ENCODE measurements at places on chromosomes 6 and 20.

DNA sequence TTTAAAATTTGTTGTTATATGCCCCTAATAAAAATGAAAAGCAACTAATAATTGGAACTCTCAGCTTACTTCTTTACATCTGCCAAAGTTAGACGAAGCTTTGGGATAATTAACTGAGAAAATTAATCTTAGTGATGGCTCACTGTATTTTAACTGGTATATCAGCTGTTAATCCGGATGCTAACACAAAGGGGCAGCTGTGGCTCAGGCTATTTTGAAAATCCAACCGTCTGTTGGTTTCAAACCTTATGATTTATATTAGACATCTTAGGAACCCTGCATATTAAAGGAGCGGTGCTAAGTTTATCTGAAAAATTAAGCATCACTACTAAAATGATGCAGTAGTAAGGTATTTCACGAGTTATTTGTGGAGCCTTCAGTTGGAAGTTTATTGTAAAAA, 96.6 kb downstream of the AKAP7 start:
- no peak for DNase-seq

DNA sequence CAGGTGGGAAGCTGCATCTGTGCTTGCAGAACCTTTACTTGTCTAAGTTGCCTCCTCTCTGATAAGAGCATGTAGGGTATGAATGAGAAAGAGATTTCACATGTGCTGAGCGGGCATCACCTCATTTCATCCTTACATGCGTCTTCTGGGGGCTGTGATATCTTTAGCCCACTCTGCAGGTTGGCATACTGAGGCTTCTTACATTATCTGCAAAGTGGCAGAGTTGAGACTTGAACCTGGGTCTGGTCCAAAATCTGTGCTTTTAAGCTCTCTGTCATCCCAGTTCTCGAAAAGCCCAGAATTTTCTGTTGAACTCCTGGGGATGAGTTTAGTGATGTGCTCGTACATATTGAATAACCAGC, 2.0 kb upstream of the SRC start:
- DNase-seq = no peak

GRCh38 chr20:50014570-50015562, 32.1 kb downstream of the SNAI1 start:
- DNase-seq = no peak

DNA sequence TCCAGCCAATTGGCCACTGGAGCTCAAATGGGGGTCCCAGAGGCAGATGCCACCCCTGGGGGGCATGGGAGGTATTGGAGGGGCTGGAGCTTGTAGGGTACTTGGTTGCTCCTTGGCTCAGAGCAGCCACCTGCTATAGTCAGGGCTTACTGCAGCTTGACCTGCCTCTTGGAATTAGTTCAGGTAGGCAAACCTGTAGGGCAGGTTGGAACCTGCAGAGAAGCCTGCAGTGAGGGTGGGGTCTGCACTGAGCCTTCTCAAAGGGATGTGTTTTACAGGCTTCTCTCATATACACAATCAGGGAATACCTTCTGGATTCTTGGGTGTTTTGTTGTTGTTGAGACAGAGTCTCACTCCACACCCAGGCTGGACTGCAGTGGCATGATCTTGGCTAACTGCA, 94.2 kb upstream of the MYL9 start:
- no peak for DNase-seq

DNA sequence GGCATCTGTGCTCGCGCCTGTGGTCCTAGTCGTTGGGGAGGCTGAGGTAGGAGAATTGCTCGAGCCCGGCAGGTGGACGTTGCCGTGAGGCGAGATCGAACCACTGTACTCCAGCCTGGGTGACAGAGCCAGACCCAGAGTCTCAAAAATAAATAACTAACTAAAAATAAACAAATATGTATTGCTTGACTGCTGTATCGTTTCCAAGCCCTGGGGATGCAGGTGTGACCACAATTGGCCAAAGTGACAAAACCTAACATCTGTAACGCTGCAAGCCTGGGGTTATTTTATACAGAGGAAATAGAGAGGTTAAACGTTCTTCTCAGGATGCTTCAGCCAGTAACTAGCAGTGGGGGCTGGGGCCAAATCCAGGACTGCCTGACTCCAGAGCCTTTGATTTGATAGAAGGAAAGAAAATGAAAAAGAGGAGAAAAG, 1.9 kb upstream of the SRSF3 start:
- no peak for DNase-seq
